PC-3 (cell line): ENCODE measurements at places on chromosomes 16 and 17. TPM values are rescaled to one million over a fixed set of nuclear protein-coding genes. Genes with fewer than 3 reads are reported as not detected.
A peak's percentile ranks its signal among the peaks of the same experiment; 100 is the strongest.

DNA sequence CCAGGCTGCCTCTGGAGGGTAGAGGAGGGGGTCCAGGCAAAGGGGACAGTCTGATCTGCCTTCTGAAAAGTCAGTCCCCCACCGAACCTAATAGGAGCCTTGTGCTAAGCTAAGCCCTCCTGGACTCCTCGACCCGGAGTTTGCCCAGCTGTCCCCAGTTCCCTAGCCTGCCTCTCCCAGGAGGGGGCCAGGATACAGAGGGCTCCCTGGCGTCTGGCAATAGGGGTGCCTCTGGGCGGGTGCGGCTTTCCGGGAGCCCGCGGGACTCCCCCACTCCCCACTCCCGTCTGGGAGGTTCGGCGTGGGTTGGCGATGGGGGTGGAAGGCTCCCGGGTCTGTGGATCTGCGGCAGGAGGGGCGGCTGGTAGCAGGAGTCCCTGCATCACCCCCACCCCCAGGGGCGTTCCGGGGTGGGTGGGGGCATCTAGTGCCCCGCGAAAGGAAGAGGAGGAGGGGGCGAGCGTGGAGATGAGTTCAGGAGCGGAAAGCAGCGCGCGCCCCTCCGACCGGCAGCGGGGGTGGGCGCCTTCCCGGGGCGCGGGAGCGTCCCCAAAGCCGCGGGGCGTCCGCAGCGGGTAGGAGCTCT, 1.2 kb downstream of the GSG1L start:
- no peak overlapping the region for H3K27ac ChIP-seq
- peaks cover 56% of the 10 kb centered on the region for H3K27me3 ChIP-seq
- H3K4me1 ChIP-seq: no peaks in the 10 kb centered on the region
- H3K4me3 ChIP-seq: no peak overlapping the region
- DNase-seq: no peak
- no peaks in the 10 kb centered on the region for H3K36me3 ChIP-seq

The BCAR1 gene
- 49.3 and 68.0 TPM in 2 replicates for total RNA-seq

DNA sequence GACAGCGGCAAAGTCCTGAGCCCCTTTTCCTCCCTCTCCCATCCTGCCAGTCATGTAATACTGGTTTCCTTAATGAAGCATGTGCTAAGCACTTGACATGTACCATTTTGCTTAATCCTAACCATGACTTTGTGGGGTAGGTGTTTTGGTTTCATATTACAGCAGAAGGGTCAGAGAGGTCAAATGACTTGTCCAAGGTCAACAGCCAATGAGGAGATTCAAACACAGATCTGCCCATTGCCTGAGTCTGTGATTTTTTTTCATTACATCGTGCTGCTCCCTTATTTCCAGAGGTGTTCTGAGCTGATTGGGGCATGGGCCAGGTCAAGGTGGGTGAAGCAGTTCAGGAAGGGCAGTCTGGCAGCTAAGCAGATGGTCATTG, 17.6 kb upstream of the PHF12 start:
- no peak overlapping the region for H3K4me3 ChIP-seq
- H3K4me1 ChIP-seq: no peaks in the 10 kb centered on the region
- DNase-seq: no peak
- peaks cover 5% of the 10 kb centered on the region; the same call in 1 of the 2 replicates for H3K27me3 ChIP-seq
- H3K27ac ChIP-seq: no peak overlapping the region

- H3K36me3 ChIP-seq: no peaks in the 10 kb centered on the region
- DNase-seq: peak; percentile 94
- no peaks in the 10 kb centered on the region for H3K27me3 ChIP-seq
- H3K4me1 ChIP-seq: peaks cover 44% of the 10 kb centered on the region
- peak overlapping the region; percentile 76 for H3K4me3 ChIP-seq
- H3K27ac ChIP-seq: peak overlapping the region; percentile 92
These were observed 37.2 kb upstream of the RGS9 start for GRCh38 chr17:65099941-65100315.

DNA sequence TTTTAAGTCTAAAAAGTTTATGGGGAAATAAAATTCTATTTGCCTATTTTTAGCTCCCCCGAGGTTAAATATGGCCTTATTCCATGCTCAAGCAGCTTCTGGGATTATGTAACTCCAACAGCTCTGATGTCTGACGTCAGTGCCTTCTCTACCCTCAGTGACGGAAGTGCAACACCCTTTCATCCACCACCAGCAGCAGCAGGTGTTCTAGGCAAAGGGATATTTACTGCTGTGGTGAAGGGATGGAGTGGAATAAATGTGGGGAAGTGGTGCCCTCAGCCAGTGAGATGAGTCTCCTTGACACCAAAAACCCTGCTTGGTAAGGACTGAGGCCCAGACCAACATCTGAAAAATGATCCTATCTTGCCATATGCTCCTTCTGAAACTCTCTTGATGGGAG, 247.4 kb downstream of the SHISA9 start:
- no peaks in the 10 kb centered on the region for H3K36me3 ChIP-seq
- H3K4me3 ChIP-seq: no peak overlapping the region
- no peaks in the 10 kb centered on the region for H3K27me3 ChIP-seq
- no peak for DNase-seq

The KLHL10 gene
- total RNA-seq: not detected in 2 replicates

DNA sequence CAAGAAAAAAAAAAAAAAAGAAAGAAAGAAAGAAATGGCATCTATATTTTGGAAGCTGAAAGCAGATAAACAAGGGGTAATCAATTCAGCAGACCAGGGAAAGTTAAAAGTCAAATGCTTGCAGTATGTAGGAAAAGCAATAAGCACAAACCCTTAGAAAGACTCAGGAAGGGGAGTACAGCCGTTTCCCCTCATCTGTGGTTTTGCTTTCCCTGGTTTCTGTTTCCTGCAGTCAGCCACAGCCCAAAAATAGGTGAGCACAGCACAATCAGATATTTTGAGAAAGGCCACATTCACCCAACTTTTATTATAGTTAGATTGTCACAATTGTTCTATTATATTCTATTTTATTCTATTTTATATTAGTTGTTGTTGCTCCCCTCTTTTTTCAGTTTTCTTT, 14.4 kb upstream of the ALOX12 start:
- H3K27me3 ChIP-seq: no peaks in the 10 kb centered on the region
- H3K36me3 ChIP-seq: no peaks in the 10 kb centered on the region
- H3K4me3 ChIP-seq: no peak overlapping the region
- H3K4me1 ChIP-seq: no peaks in the 10 kb centered on the region
- no peak overlapping the region for H3K27ac ChIP-seq
- DNase-seq: no peak

DNA sequence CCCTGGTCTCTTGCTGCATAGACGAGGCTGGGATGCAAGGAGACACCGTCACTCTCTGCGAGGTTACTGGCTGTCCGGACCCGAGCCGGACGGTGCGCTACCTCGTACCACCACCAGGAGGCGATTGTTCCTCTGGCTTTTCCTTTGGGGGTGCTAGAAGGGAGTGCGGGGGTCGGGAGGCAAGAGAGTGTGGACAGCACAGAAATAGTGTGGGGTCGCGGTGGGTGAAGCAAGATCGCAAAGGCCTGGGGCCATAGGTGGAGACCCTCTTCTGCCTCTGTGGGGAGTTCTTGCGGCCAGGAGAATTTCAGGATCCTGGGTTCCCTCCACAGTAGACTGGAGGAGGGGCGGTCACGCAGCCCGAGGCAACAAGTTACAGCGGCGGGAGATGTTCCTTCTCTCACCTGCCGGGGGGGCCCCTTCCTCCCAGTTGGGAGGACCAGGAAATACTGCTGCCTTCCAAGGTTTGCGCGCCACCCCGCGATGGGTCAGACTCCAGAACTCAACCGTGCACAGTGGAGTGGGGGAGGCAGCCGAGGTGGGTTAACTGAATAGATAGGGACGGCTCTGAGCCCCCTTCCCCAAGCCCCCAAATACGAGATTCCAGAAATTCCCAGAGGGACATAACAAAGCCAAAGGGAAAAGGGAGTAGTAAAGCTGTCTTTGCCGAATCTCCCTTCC, 6.9 kb downstream of the PHOSPHO1 start:
- no peaks in the 10 kb centered on the region for H3K36me3 ChIP-seq
- no peak overlapping the region for H3K27ac ChIP-seq
- peaks cover 4% of the 10 kb centered on the region; the same call in 1 of the 2 replicates for H3K4me1 ChIP-seq
- peak overlapping the region; percentile 36; the same call in 1 of the 2 replicates for H3K4me3 ChIP-seq

The TBX4 gene
- total RNA-seq: not detected in 2 replicates

DNA sequence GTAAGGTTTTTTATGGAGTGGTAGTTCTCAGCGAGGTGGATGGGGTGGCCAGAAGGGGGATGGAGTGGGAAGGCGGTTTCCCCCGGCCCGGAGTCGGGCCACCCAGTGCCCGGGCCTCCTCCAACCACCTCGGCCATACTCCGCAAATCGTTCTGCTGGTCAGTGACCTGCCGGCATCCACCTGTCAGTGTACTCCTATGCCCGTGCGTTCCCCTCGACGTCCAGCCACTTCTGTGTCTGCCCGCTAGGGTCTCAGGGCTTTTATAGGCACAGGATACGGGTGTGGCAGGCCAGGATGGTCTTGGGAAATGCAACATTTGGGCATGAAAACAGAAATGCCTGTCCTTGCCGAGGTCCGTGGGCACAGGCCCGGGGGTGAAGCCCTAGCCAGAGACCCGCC, 19.3 kb upstream of the ASGR2 start:
- H3K4me1 ChIP-seq: peaks cover 9% of the 10 kb centered on the region; the same call in 1 of the 2 replicates
- no peak for DNase-seq
- no peak overlapping the region for H3K27ac ChIP-seq

The KRT40 gene
- total RNA-seq: not detected in 2 replicates

The AGRP gene
- total RNA-seq: not detected in 2 replicates
